ENCODE measurements at places on chromosomes 13 and 19.

DNA sequence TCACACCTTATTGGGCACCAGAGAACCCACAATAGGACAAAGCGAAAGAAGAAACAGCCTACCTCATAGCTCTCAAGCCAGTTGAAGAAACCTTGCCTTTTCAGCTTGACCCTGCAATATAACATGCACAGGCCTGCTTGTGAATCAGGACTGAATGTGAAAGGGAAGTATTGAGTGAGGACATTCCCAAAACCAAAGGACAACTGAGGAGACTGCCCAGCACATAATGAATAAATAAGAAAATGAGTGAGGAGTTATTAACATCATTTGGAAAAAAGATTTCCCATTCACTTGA, 15.7 kb upstream of the ZNF544 start:
- DNase-seq: no peak

- DNase-seq: peak; percentile 84
Measured at GRCh38 chr13:30159446-30159839, 147.9 kb downstream of the KATNAL1 start.

- DNase-seq: no peak
Measured at GRCh38 chr13:24725379-24725778, 38.6 kb upstream of the RNF17 start.

DNA sequence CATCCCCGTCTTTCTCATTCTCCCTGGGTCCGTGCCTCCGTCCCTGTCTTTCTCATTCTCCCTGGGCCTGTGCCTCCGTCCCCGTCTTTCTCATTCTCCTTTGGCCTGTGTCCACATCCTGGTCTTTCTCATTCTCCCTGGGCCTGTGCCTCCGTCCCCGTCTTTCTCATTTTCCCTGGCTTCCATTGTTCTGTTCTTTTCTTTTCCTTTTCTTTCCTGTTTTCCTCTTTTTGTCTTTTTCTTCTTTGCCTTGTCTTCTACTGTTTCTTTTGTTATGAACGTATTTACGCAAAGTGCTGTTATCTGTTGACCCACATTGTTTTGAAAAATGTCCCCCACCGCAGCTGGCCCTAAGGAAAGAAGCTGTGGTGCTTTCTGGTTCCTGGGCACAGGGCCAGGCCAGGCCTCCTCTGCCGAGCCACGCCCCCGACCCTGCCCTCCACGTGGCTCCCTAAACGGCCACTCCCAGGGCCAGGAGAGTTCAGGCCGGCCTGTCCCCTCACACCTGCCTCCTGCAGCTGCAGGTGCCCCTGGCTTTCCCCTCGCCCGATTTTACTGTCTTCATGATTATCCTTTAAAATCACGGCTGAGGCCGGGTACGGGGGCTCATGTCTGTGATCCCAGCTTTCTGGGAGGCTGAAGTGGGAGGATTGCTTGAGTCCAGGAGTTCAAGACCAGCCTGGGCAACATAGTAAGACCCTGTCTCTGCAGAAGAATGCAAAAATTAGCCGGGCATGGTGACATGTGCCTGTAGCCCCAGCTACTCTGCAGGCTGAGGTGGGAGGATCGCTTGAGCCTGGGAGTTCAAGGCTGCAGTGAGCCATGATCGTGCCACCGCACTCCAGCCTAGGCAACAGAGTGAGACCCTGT, 14.0 kb upstream of the TMPRSS9 start:
- peak; percentile 16 for DNase-seq

DNA sequence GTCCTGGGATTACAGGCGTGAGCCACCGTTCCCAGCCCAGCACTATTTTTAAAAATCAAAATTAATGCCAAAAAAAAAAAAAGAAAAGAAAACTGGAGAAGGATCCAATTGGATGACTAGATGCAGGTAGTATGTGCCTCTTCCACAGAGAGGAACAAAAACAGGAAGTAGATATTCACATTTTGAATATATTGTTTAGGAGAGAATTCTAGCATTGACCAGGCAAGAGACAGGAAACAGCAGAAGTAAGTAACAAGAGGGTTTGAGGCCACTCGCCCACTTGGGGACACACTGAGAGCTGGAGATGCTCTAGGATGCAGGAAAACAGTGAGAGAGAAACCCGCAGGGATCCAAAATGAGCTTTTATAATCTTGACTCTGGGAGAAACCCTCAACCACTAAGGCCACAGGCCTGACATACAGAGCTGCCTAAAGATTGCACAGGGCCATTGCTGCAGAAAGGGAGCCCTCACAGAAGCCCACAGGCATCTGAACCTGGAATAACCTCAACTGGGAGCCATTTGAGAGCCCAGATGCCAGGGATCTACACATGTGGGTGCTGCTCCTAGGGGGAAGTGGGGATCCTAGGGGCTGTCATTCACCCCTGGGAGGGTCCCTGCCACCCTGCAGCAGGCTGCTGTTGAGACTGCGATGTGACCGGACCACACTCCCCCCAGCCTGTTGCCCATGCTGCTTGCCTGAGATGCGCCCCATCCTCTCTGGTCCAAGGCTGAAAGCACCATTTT, 28.2 kb downstream of the IGFL2 start:
- no peak for DNase-seq
